Fibroblast of skin of right biceps (primary cell): ENCODE measurements at places on chromosomes 3 and 15.

GRCh38 chr3:156586905-156587759, 32.2 kb upstream of the SSR3 start:
- DNase-seq = no peak

DNA sequence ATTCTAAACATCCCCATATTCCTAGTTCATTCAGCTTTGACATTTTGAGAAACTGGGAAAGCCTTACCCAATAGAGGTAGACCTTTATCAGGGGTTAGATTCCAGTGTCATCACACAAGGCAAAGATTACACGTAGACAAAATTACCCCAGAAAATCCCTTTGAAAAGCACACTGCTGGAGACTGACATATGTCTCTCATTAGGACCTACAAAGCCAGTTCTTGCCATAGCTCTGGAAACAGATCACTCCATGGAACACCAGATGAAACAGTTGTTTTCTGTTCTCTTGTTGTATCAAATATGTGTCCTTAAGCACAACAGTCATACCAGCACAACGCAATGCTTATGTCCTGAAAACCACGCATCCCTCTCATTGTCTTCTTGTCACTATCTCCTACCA, 44.7 kb downstream of the RARB start:
- no peak for DNase-seq

DNA sequence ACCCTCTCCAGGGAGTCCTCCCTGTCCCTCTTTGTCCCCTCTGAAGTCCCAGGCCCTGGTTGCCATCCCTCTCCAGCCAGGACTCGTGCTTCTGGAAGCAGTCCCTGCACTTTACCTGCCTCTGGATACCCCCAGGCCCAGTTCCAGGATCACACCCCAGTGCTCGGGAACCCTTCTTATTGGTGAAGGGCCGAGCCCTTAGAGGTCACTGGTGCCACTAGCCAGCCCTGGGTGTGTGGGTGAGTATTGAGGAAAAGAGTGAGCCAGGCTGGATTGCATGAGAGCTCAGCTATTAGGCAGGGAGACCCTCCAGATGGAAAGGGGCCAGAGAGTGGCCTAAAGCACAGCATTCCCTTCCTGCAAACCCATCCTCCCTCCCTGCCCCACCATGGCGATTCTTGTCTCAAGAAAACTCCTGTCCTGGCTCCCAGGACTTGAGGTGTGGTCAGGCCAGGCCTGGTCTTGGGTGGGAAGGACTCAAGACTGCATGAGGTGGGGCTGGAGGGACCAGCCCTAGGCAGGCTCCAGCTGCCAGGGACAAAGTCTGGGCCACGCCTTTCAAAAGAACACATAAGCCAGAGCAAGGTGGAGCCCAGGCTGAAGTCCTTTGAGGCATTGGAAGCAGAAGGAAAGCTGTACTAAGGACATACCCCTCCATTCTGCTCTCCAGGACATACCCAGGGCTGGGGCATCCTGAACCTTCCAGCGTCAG, 4.8 kb upstream of the PHGR1 start:
- DNase-seq = no peak

- DNase-seq = no peak
Measured at GRCh38 chr15:61076598-61077170, 152.4 kb downstream of the RORA start.

GRCh38 chr3:53264718-53265117, 8.9 kb upstream of the TKT start:
- DNase-seq = no peak

DNA sequence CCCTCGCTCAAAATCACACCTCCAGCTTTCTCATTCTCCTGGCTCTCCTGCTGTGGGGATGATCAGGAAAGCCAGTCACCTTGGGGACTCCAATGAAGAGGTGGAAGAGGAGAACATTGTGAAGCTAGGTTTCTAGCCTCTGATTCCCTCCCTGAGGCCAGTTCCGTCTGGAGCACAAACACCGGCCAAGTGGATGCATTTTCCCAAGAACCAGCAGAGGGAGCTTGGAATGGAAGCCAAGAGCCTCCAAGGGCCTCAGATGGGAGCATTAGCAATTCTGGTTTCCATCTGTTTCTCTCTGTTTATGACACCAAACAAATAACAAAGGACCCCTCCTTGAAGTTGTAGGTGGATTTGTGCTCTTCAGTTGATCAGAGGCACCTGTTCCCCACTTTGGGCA, 40.6 kb upstream of the NMNAT3 start:
- DNase-seq = peak; percentile 14

- peak; percentile 34 for DNase-seq
Measured at GRCh38 chr3:51622868-51623267, 48.2 kb upstream of the TEX264 start.

DNA sequence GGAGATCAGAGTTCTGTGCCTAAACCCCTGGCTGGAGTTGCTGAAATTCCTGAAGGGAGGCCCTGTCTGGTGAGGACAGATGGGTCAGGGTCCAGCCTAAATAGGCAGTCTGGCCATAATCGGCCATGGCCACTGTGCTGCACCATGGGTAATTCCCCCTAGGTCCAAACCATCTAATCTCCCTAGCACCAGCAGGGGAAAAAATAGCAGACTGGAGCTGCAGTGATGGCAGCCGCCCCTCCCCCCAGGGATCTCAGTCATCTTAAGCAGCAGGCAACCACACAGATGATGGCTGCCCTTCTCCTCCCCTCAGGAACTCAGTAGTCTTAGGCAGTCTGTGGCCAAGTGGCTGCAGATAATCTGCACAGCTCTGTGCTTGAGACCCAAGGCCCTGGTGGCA, 68.4 kb upstream of the CD96 start:
- peak; percentile 13 for DNase-seq

DNA sequence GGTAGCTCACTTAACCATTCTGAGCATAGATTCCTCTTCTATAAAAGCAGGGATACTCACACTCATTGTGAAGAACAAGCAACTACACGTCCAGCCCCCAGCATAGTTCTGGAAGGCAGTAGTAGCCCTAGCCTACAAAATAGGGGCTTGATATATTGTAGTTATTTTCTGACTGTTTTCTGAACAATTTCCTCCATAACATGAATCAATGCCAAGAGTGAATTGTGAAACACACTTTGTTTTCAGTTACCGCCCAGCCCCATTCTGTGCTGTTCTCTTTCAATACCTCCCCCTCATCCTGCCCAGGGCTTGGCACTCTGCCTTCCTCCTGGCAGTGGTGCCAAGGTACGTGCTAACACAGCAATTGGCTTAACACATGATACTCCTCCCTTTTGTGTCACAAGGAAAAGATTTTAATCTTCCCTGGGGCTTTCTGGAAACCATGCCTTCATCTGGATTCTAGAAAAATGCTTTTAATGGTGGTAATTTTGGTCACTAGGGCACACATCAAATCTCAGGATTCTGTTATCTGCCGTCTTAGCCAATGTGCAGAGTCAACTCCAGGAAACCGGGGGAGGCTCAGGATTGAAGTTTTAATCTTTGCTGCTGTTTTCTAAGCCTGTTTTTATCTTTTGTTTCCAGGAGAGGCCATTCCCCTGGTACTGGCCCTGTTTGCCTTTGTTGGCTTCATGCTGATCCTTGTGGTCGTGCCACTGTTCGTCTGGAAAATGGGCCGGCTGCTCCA, 37.2 kb downstream of the IL20RB start:
- peak; percentile 77 for DNase-seq

- DNase-seq = no peak
Measured at GRCh38 chr3:69896095-69896494, 103.4 kb upstream of the SAMMSON start.

GRCh38 chr15:98935736-98936135, 71.9 kb downstream of the PGPEP1L start:
- no peak for DNase-seq

DNA sequence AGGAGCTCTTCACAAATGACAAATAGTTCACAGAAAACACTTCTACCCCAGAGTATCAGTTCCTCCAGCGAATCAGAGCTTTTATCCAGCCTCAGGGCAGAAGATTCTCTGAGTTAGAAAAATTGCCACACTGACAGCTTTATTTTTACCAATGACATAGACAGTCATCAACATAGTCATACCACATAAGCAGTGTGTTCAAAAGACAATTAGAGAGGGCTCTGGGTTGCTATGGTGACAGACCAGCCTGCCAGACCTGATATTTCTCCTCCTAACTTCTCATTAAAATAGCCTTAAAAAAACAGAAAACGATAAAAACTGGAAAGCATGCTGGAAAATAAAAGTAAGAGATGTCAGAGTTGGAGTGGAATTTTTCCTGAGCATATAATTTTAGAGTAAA, 45.9 kb upstream of the COL6A5 start:
- DNase-seq = no peak
